ENCODE measurements at places on chromosomes 2 and 18. TPM values are rescaled to one million over a fixed set of nuclear protein-coding genes. Genes with fewer than 3 reads are reported as not detected.

GRCh38 chr2:8566774-8567468 lies 114.9 kb upstream of the ID2 start:
- DNase-seq = no peak

PLB1 gene
- not detected for total RNA-seq

ABCA12 gene
- total RNA-seq = not detected

- DNase-seq = no peak
Observed at GRCh38 chr18:74375999-74376398, 60.4 kb downstream of the C18orf63 start.

- peak; percentile 69 for DNase-seq
Observed at GRCh38 chr2:224584111-224584784, 915 bp downstream of the CUL3 start.

- DNase-seq = no peak
Observed at GRCh38 chr2:28206762-28207161, 185.9 kb upstream of the FOSL2 start.

- DNase-seq = no peak
Observed at GRCh38 chr2:120803764-120804335, 68.2 kb downstream of the GLI2 start.

GRCh38 chr18:13159579-13159978 lies 59.0 kb upstream of the LDLRAD4 start:
- peak; percentile 74 for DNase-seq

SOWAHC gene
- not detected for total RNA-seq

GRCh38 chr18:55539240-55539639 lies 48.8 kb downstream of the TCF4 start:
- DNase-seq = no peak

DNA sequence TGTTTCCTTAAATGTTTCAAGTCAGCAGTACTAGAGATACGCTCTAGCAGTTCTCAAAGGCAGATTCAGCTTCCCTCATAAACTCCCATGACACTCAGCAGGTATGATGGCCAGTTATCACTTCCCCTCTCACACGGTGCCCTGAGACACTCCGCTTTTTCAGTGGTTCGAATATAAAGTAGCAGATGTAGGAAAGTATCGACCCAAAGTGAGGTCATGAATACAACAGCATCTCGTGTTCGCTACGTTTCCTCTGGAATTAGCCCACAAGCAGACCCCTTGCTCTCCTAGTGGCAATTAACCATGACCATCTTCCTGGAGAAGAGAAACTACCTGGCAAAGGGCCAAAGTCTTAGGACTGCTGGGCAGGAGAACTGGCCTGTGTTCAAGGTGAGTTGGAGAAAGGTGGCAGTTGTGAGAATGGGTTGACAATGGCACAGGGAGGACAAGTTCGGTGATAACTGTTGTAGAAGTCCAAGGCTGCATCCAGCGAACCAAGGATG lies 9.3 kb upstream of the AGBL5 start:
- peak; percentile 62 for DNase-seq

TOGARAM2 gene
- total RNA-seq = not detected

SERPINB11 gene
- total RNA-seq = not detected

DNA sequence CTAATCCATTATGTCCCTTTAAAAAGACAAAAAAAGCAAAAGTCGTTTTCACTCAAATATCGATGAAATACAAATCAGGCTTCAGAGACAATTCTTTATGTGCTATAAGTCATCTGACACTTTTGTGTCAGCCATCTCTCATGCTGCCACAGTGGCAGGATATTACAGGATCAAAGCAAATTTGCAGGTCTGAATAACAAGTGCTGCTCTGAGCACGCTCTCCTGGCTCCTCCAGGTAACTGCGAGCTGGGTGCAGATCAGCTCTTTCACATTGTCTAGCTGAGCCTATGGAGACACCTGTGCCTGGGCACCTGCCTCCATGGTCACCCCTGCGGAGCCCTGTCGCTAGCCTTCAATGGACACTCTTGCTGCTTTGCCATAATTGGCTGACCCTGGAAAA lies 250.2 kb upstream of the RAB12 start:
- no peak for DNase-seq

SPEG gene
- total RNA-seq = 0.35 TPM

IL1RL2 gene
- total RNA-seq = not detected
